GM12864 (cell line): ENCODE measurements at places on chromosomes 5 and 9.

DNA sequence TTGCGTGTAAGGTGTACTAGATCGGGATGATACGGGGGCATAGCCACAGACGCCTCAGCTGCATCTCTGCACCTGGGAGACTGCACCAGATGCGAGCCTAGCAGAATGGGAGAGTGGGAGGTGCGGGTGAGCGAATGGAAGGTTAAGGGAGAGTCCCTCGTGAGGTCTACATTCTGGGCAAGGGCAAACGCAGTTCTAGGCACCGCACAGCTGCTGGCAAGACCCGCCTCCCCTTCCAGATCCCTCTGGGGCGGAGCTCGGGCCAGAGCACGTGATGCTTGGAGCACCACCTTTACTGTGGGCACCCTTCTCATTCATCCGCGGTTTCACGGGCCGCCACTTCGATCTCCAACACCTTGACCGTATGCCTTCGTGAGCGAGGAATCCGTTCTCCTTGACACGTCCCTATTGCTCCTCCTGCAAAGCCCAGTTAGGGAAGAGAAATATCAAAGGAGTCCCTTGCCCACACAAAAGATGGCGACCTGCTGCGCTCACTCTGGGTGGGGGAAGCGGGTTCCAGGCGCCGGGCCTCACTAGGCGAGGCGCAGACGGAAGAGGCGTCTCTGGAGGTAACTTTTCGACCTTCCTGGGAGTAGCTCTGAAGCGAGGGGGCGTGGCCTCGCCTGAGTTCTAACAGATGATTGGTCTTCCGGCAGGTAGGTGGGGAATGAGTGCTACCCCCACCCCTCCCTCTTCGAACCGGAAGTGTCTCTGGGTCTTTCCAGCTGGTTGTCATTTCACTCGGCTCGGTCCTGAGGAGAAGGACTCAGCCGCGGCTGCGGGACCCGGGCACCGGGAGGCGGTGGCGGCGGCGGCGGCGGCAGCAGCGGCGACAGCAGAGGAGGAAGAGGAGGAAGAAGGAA, at the start of gene CPEB4:
Gene CPEB4, plus strand, starts transcription at position 740 of the 863 bp plus-strand sequence. CDS start 1,385 bp downstream, outside the sequence.
- peak; percentile 99 for DNase-seq

GRCh38 chr9:120715389-120715924, 1.2 kb upstream of the MEGF9 start:
- DNase-seq: no peak

DNA sequence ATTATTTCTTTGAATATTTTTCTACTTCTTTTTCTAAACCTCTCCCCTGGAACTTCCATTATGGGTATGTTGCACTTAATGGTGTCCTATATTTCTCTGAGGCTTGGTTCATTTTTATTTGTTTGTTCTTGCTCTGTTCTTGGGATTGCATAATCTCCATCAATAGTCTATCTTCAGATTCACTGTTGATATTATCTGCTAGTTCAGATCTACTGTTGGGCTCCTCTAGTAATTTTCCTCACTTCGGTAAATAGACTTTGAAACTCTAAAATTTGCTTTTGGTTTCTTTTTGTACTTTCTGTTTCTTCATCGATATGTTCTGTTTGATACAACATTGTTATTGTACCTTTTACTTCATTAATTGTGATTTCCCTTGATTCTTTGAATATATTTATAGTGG, 76.3 kb downstream of the MTREX start:
- no peak for DNase-seq

DNA sequence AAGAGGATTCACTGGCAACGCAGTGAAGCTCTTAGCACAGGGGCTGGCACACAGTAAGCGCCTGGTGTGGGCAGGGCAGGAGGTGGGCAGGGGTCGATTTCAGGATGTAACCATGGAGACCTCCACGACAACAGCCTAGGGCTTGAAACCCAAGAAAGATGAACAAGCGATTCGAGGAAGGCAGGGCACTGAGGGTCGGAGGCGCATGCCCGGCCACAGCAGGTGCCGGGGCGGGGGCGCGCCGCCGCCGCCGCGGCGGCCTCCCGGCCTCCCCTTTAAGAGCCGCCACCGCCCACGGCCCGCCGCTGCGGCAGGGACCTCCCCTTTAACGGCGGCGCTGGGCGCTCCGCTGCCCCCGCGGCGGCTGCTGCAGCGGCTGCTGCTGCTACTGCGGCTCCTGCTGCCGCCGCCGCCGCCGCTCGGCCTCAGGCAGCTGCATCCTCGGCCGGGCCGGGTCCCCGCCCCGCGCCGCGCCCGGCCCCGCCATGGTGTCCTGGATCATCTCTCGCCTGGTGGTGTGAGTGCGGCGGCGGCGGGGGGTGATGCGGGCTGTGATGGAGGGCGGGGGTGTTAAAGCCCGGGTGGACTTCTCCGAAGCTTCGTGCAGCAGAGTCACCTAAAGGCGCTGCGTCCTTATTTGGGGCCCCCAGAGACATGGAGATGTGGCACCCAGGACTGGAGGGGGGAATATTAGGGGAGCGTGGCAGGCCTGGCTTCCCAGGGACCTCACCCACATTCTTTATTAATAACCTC, at the start of gene REEP2:
Gene REEP2, plus strand, starts transcription at position 334 of the 753 bp plus-strand sequence. Its CDS starts 152 bp downstream, at position 486.
- peak; percentile 7 for DNase-seq

- DNase-seq: no peak
Observed at GRCh38 chr5:142842994-142843905, 73.1 kb downstream of the ARHGAP26 start.

DNA sequence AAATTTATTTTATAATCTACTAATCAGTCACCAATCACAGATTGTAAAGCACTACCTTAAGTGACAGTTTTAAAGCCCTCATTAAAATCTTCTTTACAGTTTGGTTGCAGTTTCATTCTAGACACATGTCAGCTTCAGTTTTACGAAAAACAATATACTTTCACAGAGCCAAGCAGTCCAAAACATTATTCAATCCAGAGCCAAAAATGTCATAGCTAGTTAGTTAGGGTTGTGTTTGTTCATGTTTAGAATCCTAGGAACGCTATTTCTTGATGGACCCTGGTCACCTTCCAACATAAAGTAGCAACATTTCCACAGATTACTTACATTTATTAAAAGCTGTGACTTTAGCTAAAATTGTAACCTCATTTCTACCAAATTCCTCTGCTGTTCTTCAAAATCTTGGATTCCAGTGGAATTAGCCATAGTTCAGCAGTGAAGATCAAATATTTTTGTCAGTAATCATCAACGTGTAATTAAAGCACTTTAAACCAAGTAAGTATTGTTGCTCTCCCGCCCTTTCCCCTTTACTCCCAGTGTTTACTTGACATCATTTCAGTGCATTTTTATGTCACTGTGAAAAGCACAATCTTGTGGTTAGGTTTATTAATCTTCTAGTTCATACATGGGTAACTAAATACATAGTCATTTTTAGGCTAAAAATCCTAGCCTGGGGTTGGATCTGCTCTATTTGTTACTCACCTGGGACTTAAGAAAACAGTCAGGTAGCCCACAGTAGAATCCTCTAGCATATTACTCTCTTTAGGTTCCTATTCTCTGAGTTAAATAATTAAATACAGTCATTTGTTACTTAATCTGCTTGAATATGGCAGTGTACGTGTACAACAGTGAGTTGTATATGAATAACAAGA, 74.3 kb downstream of the NIPBL start:
- no peak for DNase-seq

GRCh38 chr9:87615547-87616148, 110.3 kb upstream of the CTSL start:
- DNase-seq: no peak

DNA sequence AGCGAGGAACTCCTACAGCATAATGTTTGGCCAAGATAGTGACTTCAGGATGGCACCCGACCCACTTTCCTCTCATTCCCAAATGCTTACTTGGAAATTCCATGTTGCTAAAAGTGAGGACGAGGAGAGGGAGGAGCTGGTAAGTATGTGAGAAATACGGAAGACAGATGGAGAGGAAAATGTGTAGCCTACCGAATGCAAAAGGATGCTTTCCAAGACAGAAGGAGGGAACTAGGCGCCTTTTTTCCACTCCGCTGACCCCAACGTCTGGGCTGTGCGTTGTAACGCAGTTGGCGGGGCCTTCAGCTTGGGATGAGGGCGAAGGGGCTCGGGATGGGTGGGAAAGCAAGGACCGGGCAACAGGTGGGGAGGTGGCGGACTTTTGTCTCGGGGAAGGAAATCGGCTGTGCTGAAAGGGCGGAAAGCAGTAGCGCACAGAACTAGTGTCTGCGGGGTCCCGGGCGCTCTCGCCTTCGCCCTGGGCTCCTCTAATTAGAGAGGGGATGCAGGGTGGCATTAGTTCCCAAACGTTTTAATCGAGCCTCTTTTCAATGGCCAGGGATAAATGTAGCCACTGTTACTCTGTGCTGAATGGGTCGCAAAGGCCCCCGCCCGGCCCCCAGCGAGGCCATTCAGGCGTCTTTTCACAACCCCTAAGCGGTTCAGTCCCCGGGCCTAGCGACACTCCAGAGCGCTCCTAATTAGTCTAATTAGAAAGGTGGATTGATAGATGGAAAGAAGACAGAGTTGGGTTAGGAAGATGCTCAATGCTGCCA, 12.6 kb downstream of the FOXD1 start:
- DNase-seq: no peak

DNA sequence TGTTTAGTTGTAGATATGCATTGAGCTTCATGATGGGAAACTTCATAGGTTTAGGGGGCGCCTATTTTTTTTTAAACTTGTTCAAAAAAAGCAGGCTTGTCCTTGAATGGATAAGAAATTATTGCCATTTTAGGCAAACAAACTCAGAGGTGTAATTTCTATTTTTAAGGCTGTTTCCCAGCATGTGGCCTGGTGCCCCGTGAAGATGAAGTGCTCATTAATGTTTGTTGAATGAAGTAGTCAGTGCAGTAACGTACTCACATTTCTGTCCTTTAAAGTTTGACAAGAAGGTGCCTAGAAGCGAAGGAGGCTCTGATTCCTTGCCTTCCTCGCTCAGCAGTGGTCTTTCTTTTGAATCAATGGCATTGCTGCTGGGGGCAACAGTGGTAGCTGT, 54.3 kb downstream of the ZNF618 start:
- DNase-seq: no peak

GRCh38 chr5:172903790-172904189, 55.4 kb upstream of the RPL26L1 start:
- DNase-seq: no peak

DNA sequence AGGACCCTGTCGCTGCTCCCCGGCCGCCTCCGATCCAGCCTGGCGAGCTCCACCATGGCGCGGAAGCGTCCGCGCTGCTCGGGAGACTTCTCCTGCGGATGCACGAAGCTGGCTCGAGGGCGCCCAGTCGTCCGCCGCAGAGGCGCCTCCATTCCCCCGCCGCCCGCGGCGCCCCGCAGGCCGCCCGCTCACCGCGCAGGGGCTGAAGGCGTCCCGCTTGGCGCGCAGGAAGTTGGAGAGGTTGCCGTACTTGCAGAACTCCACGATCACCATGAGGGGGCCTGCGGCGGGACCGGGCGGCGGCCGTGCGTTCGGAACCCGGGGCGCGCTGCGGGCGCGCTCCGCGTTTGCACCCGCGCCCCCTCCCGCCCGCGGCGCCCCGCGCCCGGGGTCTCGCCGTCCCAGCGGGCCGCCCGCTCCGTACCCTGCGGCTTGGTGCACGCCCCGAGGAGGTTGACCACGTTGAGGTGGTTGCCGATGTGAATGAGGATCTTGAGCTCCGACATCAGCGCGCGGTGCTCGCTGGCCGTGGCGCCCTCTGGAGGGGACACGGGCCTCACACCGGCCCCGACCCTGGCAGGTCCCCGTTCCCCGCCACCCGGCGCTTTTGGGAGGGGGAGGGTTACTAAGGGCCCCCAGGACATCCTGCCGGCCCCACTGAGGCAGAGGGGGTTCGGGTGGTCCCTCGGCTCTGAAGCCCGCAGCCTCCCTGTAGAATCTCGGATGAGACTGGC, 27.7 kb upstream of the SCGB3A1 start:
- no peak for DNase-seq

DNA sequence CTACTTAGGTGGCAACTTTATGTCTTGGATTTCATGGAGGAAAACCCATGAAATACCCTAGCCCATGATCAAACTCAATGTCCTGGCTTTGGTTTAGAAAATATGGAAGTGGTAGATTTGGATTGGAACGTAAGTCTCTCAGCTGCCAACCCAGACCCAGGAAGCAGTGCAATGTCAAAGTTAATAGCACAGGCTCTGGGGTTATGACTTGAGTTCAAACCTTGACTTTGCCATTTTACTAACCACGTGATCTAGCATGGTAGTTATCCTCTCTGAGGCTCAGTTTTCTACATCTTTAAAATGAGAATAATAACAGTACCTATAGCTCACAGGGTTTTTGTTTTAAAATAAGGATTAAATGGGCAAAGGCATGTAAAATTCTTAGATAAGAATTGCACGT, 13.8 kb downstream of the FYB1 start:
- no peak for DNase-seq

DNA sequence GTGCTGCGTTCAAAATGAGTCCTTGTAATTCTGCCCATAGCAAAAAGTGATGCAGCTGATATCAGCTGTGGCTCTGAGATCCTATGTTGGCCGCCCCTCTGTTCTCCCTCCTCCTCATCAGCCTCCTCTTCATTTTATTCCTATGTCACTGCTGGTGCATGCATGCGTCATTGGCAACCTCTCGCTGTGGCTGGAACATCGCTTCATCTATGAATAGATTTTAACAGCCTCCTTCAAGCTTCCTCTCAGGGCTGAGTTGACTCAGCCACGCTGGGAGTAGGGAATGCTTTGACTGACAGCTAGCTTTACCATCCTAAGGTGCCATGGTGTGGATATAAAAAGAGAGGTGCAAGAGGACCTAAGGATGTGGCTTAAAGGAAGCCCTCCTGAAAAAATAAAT, 303.5 kb downstream of the PLK2 start:
- no peak for DNase-seq

- DNase-seq: no peak
Observed at GRCh38 chr5:144273232-144274027, 102.8 kb downstream of the KCTD16 start.

GRCh38 chr5:96070622-96071225, 109.1 kb upstream of the ELL2 start:
- DNase-seq: no peak

DNA sequence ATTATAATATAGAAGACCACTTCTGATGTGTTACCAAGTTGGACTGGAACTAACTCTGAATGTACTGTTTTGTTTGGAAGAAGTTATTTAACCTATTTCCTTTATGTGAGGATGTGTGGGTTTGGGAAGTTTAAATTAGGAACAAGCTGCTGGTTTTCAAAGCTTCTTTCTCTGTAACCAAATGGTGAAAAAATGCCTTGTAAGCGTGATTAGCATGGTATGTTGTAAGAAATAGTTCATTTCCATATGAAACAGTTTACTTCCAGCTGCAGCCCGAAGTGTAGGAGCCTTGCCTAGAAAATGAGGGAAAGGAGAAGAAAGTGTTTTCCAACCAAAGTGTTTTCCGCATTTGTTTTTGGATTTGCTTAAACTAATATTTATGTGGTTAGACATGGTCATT, 36.0 kb downstream of the TTC1 start:
- DNase-seq: no peak

GRCh38 chr5:59067956-59068656, 485.2 kb downstream of the RAB3C start:
- no peak for DNase-seq

- peak; percentile 71 for DNase-seq
Observed at GRCh38 chr5:143023411-143024096, 253.4 kb downstream of the ARHGAP26 start.

DNA sequence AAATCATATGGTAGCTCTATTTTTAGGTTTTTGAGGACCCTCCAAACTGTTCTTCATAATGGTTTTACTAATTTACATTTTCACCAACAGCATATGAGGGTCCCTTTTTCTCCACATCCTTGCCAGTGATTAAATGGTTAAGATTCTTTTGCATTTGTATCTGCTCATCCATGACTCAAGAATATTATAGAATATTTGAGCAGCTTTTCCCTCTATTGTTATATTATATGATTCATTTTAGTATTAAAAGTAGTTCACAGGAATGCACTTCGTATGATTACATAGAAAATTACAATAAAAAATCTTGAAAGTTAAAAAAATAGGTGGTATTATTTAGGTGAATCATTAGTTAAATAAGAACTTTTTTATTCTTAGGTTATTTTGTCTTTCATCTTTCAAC, 140.7 kb downstream of the WDR70 start:
- DNase-seq: no peak
